Pancreas (tissue), 10 donors: ENCODE measurements at places on chromosomes 5 and 9. TPM values are rescaled to one million over a fixed set of nuclear protein-coding genes. Genes with fewer than 3 reads are reported as not detected.

- DNase-seq: no peak
These were observed 555.8 kb upstream of the TLE4 start for GRCh38 chr9:79015951-79016350.

GRCh38 chr9:14303521-14303920, 10.4 kb downstream of the NFIB start:
- no peak for DNase-seq

GRCh38 chr9:76092572-76092971, 202.1 kb downstream of the PCSK5 start:
- no peak for DNase-seq

DNA sequence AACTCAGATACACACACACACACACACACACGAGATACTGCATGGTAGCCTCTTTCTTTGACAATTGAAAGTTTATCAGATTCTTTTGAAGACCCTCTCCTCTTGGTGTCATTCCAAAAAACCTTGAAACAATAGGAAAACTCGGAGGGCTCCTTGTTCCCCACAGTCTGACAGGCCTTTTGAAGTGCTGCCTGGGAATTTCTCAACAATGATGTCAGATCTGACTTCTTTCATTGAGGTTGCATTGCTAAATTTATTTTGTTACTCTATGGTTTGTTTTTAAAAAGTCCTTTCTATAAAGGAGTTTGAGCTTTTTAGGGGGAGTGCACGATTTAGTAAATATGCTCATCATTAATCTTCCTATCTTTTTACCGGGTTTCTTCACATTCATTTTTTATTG, 583.9 kb downstream of the SEMA5A start:
- no peak for DNase-seq

DNA sequence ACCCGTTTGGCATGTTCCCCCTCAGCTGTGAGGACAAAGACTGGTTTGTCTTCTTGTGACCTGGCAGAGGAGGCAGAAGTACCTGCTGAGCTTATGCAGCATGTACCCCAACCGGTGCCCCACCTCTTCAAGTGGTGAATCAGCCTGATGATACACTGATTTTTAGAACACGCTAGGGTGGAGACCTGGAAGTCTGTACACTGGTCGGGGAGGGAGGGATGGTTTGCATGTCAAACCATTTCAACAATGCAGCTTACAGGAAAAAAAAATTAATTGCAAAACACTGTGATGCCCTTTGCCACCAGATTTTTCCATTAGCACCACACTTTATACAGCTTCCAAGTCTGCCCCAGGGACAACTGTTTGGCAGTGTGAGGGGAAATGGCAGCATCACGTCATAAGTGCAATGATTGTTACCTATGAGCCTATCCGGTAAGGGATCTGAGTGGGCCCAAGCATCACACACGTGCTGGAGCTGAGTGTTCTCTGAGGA, 155.1 kb upstream of the DMRT1 start:
- no peak for DNase-seq

SLC28A3 gene
- 6.3 TPM for total RNA-seq

DNA sequence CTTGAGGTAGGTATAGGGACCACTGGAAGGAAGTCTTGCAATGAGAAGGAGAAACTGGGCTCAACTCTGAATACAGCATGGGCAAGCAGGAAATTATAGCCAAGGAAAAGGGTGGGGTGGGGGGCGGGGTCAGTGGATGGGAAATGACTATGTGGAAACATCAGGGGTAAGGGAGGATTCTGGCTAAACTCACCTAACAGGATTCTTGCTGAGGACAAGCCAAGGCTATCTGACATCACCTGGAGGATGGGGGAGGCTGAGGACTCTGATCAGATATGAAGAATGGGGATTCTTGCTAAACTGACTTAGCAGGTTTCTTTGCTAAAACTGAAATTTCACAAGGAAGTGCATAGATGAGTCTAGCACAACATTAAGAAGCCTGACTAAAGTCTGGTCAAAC, 40.8 kb downstream of the CTSL start:
- no peak for DNase-seq

DNA sequence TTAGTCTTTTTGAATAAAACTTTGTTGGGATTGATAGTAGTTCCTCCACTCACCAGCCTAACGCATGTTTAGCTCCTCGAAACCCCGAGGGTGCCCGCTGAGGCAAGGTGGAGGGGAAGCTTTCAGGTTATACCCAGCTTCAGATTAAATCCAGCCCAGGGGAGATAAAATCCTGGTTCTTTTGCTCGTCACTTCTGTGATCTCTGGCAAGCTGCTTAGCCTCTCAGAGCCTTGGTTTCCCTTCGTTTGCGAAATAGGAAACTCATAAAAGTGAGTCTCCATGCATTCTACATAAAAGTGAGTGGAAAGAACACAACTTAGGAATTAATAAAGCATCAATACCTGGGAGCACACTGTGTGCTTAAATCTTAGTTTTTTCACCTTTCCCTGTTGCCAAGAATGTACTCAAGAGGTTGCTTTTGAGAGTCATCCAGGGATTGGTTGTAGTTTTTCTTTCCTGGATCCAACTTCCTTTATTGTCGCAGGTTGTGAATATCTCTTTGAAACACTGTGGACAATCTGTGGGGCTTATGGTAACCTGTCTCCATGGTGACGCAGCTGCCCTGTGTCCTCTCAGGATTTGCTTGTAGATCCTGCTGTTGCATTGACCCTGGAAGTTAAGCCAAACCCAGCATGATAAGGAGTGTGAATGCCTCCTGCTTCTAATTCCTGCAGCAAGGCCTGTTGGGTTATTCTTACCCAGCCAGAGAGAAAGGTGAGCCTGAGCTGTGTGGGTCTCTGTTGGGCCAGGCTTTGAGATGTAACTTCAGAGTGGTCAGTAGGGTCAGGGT, 2.0 kb downstream of the GALNT12 start:
- DNase-seq: no peak

DNA sequence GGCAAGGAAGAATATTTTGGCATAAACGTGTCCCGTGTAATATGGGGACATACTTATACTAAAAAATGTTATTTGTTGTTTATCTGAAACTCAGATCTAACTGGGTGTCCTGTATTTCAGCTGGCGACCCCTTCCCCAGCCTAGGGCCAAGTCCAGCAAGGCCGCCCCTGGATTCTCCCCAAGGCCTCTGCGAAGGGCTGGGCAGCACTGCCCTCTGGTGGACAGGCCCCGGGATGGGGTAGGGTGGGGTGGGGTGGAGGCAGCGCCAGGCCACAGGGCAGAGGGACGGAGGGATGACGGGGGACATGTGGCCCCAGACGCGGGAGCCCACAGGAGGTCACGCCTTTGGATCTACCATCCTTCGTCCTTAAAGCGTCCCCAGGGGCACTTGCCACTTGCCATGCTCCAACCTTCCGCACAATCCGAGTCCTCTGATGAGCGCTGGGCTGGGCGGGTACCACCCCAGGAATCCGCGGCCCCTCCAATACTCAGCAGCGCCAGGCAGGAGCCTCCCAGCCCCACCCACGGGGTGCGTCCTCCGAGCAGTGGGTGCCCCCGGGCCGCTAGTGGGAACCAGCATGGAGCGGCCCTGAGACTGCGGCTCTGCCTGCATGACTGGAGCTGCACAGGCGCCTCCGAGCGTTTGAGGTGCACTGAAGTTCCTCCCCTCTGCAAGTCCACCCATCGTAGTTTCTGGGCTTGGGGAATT, 7.1 kb upstream of the AGPAT2 start:
- peak; percentile 89 for DNase-seq

LRRTM2 gene
- 0.61 TPM for total RNA-seq

SAXO1 gene
- total RNA-seq: 0.08 TPM

DNA sequence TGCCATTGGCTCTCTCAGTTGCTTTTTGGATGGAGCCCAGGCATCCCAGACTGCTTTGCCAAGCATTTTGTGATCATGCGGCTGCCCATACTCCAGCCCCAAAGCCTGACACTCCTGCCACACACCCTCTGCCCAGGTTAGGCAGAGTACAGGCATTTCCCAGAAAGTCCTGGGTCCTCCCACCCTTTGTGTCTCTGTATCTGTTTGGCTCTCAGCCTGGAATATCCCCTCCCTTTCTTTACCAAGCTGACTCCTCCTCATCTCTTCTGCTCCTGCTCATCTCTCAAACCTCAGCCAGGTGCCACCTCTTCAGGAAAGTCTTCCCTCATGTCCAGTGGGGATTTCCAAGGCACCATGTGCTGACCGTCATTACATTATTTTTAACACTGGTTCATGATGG, 14.3 kb upstream of the SH3RF2 start:
- no peak for DNase-seq

GRCh38 chr9:106405871-106406435, 457.0 kb upstream of the ZNF462 start:
- no peak for DNase-seq

- DNase-seq: no peak
These were observed 133.0 kb downstream of the SLF1 start for GRCh38 chr5:94751460-94751859.

GRCh38 chr9:34612788-34613390, 992 bp upstream of the RPP25L start:
- no peak for DNase-seq

DNA sequence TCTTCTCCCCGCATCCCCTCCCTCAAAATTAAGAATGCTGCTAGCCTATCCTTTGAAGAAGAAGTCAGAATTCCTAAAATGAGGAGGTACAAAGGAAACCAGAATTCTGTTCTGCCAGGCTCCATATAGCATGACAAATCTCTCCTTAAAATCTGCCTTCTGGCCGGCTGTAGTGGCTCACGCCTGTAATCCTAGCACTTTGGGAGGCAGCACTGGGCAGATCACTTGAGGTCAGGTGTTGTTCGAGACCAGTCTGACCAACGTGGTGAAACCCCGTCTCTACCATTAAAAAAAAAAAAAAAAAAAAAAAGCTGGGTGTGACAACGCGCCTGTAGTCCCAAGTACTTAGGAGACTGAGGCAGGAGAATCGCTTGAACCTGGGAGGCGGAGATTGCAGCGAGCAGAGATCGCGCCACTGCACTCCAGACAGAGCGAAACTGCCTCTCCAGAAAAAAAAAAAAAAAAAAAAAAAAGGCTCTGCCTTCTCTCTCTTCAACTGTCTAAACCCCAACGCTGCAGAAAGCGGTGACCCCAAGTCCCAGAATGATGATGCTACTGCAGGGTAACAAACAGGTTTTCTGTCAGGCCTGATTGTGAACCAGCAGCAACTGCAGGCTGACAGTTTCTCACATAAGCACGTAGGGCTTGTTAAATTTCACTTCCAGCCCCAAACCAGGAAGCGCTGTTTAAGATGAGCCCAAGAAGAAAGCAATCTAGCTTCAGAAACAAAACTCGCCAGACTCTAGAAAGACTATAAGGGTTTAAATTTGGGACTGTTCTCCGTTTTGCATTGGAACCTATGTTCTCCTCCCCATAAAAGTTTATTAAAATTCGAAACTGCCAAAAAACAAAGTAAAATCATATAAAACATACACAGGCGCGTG, 963 bp upstream of the CAST start:
- peak; percentile 20 for DNase-seq

- DNase-seq: peak; percentile 63
These were observed 439.0 kb downstream of the ENC1 start for GRCh38 chr5:74201334-74202081.

LCP2 gene
- total RNA-seq: 2.1 TPM

DNA sequence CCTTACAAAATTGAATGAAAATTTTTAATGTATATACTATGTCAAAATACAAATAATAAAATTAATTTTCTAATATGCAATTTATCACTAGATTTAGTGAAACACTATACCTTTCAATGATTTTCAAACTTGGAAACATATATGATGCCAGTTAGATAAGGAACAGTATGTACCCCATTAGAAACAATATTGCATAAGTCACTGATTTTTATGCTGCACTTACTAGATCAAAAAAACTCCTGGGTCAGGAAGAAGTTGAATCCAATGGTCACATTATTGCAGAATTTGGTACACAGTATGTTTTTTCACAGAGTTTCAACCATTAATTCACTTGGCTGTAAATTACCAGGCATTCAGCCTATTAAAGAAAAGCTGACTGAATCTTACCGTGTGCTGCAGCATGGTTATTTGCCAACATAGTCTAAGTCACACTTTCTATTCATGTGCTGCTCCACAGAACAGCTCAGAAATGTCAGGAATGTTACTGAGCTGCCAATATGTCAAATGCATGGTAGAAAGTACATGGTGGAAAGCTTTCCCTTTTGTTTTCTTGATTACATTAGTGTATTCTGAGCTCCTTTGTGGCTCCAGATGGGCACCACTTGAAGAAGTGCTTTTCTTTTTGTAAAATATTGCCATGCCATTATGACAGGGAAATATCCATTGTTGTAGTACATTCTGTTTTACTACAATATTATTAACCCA, 9.9 kb upstream of the PRR16 start:
- no peak for DNase-seq

DNA sequence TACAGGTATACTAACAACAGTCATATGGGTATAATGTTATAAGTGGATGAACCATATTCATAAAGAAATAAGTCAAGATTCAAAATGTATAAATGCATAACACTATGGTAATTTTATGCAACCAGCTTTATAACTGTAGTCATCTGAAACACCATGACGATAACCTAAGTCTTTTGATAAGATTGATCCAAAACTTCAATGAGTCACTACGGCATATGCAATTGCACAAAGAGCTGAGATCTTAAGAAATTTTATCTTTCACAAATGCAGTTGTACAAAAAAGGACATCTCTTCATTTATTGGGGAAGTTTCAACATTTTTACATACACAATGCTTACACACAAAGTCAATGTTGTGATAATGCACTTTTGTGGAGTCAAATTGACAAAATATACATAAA, 20.3 kb downstream of the FAM81B start:
- DNase-seq: no peak

CSNK1G3 gene
- total RNA-seq: 14.8 TPM

DNA sequence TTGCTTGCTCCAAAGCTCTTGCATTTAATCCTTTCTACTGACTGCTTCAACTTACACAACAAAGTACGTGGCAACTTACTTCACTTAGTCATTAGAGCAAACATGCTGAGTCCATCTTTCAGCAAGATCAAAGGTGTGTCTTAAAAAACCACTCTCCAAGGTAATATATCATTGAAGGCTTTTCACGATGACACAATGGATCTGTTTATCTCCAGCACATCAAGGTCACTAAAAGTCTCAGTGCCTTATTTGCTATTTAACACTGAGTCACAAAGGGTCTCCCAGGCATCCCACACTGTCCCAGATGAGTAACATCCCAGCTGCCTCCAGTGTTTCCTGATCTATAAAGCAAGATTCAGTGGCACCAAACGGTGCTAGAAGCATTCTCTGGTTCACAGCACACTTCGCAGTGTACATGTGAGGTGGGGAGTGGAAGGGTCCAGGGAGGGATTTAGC, 3.7 kb upstream of the CLK4 start:
- DNase-seq: no peak

DIAPH1 gene
- 41.1 TPM for total RNA-seq

- no peak for DNase-seq
These were observed 46.9 kb downstream of the RAB14 start for GRCh38 chr9:121154782-121155181.

RHOBTB3 gene
- 81.1 TPM for total RNA-seq

LPAR1 gene
- total RNA-seq: 7.2 TPM

DNA sequence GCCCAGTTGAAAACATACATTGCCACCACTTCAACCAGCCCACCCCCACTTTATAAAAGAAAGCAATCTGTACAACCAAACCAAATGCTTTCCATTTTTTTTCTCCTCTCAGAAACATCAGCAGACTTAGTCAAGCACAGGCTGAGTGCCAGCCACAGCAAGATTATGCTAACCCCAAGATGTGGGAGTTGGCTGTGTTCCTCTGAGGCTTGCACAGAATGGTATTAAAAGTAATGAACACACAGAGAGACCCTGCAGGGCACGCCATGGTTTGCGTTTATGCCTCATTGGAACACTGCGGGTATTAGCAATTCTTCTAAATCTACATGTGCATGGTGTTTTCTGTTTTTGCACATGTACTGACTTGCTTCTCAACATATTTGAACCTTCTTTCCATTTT, 419.9 kb upstream of the GRAMD2B start:
- DNase-seq: no peak

- DNase-seq: no peak
These were observed 498.1 kb upstream of the TNC start for GRCh38 chr9:115615821-115616665.
